ENCODE measurements at places on chromosomes 1 and 21.

DNA sequence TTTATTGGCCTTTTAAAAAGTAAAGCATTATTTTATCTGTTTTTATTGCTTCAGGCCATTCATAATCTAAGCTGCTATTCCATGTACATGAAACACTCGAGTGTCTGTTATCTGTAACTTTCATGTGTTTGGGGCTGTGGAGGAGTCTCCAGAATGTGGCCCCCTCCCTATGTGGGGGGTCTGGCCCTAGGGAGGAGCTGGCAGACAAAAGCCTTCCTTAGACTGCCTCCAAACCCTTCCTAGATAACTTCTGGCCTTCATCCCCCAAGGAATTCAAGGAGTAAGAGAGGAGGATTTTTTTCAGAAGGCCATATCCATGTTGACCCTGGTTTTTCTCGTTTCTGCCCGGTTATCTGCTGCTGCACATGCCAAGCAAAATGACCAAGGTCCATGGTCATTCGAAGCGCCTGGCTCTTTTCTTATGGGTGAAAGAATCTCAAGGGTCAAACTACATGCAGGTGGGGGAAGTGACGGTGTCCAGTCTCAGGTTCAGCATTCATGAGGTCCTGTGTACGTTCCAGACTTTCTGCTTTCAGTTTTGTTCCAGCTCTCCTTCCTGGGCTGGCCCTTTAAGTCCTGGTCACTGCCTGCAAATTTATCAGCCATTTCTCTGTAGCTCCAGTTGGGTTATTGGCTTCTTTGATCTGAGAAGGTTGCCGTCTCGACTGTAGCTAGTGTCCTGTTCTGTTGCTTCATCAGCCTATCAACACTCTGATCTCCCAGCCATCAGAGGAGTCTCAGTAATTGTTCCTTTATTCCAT lies 8.3 kb downstream of the TENT5C start:
- no peak for DNase-seq

DNA sequence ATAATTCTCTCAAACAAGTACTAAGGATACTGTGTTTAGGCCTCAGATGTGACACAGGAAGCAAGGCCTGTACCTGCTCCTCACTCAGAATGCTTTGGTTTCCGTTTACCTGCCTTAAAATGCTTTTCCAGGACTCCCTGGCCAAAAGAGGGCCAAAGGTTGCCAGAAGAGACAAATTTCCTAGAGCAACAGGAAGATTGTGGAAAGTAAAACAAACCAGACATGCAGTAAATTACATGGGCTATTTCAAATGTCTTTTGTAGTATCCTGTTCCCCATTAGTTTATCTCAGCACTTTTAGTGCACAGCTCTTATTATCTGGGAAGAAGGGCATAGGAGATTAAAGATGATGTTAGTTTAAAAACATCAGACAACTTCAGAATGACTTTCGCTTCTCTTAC lies 280.0 kb downstream of the NFIA start:
- DNase-seq: no peak

DNA sequence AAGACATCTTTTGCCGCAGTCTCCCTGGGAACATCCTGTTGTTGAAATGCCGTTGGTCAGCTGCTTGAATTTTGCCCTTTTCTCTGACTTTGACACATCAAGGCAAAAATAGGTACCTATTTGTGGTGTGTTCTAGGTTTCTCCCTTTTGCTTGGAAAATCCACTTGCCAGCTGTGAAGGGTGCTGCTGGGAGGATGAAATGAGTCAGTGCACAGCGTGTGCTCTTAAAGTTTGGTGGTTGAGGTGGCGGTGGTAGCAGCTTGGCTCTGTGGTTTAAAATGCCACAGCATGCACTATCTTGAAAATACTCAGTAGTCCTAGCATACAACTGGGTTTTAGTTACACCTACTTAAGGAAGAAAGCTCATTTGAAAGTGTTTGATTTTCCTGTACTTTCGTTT lies 183.8 kb downstream of the DHRS3 start:
- DNase-seq: peak; percentile 79

DNA sequence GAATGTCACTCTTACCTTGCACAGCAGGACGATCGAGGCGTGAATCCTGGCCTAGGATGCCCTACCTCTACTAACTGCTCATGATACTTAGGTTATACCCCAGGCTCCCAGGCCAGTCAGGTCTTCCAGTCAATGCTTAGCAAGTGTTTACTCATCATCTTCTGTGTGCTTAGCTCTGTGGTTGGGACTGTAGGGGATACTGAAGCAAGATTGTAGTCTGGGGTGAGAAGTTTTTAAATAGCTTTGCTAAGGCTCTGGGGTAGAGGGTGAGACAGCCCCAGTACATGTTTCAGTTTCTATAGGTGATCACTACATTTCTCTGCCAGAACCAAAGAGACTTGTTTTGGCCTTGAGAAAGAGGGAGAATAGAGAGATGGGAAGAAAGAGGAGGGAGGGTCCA lies 250.8 kb upstream of the KIAA0040 start:
- DNase-seq: no peak

- DNase-seq: no peak
Measured at GRCh38 chr1:204106825-204107224, 33.9 kb downstream of the SOX13 start.

DNA sequence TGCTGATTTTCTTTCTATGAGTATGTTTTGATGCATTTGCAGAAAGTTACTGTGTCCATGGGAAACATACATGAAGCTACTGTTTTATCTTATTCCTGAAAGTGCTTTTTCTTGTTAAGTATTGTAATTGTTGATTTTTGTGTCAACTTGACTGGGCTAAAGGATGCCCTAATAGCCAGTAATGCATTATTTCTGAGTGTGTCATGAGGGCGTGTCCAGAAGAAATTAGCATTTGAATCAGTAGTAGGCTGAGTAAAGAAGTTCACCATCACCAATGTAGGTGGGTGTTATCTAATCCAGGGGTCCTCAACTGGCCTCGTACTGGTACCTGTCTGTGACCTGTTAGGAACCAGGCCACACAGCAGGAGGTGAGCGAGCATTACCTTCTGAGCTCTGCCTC lies 760.2 kb downstream of the PLA2G4A start:
- no peak for DNase-seq

- DNase-seq: no peak
Measured at GRCh38 chr1:95230768-95231191, 3.2 kb upstream of the RWDD3 start.

GRCh38 chr1:224292419-224292818 lies 37.6 kb downstream of the NVL start:
- no peak for DNase-seq

GRCh38 chr21:37593740-37594471 lies 227.3 kb downstream of the DYRK1A start:
- no peak for DNase-seq

DNA sequence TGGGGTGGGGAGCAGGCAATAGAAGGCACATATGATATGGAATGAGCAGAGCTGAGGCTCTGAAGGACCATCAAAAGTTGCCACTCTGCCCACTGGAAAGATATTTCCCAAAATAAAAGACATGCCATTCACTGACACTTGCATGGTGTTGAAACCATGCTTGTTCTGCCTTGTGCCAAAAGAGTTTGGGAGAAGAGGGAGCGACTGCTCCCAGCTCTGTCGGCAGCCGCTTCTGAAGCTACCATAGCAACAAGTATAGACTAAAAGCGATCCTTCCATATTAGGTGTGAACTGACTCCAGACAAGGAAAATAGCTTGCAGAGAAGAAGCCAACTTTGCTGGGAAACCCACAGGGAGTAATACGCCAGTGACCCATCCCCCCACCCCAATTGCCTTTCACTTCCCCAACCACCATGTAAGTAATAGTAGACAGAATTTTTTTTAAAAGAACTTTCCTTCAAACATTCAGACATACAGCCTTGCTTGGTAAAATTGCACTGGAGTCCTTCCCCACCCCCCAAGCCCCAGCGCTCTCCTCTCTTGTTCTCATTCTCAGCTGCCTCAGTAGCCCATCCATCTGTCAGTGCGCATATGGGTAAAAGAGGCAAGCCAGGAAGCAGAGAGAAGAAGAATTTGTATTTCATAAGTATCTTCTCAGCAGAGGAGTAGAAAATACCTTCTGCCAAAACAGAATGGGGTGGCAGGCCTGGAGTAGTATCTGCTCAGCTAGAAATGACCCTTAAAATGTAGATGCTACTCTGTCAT lies 263.7 kb downstream of the OMA1 start:
- no peak for DNase-seq

DNA sequence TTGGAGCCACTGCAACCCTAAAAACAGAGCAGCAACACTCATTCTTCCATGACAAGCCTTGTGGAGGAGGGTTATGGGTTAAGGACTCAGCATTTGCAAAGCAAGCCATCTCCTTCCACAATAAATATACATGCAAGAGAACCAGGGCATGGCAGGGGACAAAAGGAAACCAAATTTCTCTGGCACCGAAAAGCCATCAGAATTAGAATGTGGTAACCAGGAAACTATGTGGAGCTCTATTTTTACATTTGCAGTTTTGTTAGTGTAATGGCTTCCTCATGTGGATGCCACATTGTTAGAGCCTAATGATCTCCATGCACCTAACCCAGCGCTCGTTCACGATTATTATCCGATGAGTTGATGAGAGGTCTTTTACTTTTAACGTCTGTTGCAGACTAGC lies 91.7 kb downstream of the NAV1 start:
- no peak for DNase-seq

DNA sequence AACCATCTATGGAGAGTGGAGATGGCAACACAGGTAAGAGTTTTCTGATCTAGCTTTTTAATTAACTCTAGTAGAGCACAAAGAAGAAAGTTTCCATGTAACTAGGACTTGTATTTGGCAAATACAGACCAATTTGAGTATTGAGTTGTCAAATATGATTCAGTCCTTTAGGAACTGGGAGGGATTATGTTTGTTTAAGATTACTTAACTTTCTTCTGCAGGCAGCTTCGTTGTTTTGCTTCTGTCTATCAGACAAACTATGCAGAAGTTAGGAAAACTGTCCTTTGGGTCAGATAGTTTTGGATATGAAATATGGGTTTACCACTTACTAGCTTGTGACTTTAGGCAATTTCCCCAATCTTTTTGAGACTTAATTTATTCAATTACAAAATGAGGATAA lies 111.8 kb downstream of the POU2F1 start:
- no peak for DNase-seq

DNA sequence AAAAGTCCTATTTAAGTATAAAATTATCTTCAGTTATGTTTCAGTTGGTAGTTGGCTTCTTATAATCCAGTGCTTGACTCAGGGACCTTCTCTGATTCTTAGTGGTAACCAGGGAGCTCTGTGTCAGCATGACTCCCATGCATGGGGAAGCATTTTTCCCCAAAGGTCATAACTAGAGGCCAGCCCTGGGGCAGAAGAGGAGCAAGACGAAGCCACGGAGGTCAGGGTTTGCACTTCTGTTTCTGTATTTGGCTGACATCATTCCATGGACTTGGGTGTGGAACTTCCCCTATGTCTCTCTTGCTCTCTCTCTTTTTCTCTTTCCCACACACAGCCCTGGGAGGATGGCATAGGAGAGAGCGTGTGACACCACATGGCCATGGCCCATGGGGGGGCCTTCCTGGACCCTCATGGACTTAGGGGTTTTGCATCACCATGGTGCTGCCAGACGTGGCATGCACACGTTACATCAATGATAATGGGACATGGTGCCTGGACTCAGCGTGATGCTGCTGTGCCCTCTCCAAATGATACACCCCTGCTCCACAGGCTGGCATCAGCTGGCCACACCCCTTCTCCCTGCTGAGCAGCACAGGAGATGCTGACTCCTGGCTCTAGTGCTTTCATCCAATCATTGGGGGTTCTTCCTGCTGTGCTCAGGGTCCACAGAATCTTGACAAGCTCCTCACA lies 260.5 kb downstream of the KCNJ6 start:
- DNase-seq: no peak

DNA sequence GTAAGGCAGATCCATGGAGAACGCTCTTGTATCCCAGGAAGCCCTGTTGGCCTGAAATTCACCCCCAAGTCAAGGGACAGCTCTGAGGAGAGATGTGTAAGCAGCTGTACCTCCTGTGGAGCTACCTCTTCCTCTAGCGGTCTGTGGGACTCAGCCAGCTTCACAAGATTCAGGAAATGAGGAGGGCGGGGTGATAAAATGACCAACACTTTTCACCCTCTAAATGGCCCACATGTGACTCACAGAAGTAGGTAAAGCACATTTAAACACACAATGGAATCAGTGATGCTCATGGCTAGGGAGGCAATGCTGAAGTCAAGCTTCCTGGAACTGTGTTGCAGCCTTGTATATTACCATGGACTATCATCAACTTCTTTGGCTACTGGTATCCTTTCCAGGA lies at the start of gene SH2D1B:
SH2D1B (minus strand) TSS at position 135 of the 400 bp plus-strand sequence; CDS start at position 15, 120 bp downstream.
- peak; percentile 45 for DNase-seq

DNA sequence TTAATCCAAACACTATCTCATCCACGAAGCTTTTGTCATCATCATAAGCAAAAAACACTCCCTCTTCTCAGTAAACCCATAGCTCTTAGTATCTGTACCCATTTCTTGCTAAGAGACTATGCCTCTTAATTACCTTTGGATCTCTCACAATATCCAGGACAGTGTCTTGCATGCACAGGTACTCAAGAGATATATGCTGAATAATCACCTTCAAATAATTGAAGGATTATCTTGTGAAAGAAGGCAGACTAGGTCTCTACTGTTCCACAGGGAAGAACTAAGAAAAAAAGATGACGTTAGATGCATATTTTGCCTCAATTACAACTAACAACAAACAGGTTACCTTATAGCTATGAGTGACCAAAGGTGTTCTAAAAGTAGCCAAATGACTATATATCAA lies 11.5 kb downstream of the FOXJ3 start:
- DNase-seq: no peak

DNA sequence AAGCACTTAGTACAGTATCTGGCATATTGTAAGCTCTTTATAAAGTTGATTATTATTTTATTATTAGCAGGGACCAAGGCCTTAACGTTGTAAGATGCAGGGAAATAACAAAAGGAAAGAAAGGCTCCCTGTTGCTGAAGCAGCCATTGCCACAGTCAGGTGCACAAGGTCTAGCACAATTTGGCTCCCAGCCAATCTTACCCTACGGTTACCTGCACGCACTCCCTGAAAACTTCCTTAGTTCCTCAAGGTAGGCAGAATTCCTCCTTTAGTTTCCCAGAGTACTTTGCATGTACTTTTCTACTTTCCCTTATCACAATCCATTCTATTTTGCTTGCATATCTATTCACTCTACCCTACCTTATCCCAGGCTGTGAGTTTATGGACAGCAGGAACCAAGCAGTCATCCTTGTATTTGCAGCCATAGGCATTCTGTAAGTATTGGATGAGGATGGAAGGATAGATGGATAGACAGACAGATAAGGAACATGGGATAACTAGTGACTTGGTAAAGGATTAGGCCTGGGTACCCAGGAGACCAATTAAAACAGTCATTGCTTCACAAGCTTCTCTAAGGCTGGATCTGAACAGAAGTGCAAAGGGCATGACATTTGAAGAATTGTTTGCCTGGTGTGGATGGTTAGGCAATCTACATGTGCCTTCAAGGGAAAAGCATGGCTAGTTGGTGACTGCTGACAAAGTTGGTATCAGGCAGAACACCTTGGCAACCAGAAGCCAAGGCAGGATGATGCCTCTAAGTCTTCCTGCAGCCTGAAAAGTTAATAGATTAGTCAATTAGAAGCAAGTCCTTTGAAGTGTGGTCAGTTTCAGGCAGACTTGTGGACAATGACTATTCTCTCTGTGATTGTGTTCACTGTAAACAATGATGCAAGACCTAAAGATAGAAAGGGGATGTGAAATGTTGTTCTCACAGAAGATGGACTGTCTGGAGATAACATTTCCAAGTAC lies 20.8 kb upstream of the JAK1 start:
- no peak for DNase-seq

- DNase-seq: no peak
Measured at GRCh38 chr1:83763361-83764095, 235.4 kb downstream of the TTLL7 start.

GRCh38 chr1:22204989-22205913 lies 62.4 kb upstream of the WNT4 start:
- no peak for DNase-seq

- no peak for DNase-seq
Measured at GRCh38 chr1:28239004-28239403, 3.1 kb downstream of the ATP5IF1 start.

- DNase-seq: no peak
Measured at GRCh38 chr21:17854745-17855144, 35.6 kb upstream of the C21orf91 start.

Measured in astrocyte of the cerebellum (primary cell).